ENCODE measurements at places on chromosomes 7 and 10.

GRCh38 chr10:70811881-70812280, 3.9 kb upstream of the SGPL1 start:
- DNase-seq = no peak

DNA sequence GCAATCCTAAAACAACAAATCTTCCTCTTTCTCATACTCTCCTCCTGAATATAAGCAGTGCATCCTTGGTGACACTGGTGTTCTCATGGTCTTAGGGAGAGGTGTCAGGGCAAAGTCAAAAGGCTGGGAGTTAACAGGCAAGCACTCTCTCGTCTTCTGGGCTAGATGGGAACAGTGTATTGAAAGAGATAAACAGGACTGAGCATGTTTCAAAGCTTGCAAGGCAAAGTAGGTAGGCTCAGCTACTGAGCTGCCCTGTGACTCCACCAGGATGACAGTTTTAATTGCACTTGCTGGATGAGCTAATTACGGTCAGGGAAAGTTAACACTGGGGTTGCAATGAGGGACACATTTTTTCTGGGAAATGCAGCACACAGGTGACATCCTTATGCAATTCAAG, 554.9 kb upstream of the NRP1 start:
- DNase-seq = no peak

DNA sequence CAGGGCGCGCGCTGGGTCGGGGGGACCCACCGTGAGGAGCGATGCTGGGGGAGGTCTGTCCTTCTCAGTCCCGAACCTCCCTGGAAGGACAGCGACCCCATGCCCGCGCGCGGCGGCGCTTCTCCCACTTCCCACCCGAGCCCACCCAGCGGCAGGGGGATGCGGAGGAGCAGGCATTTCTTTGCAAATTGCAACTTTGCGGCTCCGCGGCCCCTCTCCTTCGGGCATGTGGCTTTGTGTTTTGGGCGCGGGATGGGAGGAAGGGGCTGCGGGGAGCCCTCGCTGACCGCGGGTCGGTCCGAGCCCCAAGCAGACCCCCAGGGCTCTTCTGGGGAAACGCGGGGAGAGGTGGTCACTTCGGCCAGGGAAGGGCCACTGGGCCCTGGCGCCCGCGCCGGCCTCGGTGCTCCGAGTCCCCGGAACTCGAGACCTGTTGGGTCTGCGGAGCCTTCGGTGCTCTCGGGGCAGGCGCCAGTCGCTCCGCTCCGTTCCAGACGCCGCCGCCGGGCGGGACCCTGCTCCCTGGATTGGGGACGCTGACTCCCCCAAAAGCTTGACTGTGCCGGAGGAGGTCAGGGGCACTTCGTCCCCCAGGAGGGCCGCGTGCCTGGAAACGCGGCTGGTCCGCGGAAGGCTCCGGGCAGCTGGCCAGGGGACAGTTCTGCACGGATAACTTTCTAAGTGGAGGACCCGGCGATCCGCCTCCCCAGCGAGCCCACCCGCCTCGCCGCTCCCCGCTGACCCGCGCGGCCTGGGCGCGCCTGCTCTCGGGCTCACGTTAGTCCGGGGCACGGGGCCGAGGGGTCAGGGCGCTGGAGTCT, 164.2 kb upstream of the DPP6 start:
- DNase-seq = no peak

DNA sequence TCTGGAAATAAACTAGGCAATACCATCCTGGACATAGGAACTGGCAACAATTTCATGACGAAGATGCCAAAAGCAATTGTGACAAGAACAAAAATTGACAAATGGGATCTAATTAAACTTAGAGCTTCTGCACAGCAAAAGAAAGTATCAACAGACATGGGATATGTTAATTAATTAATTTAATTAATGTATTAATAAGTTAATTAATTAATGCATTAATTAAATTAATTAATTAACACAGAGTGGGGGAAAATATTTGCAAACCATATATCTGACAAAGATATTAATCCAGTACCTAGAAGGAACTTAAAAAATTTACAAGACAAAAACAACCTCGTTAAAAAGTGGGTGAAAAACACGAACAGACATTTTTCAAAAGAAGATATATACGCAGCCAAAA, 83.6 kb downstream of the GCC1 start:
- no peak for DNase-seq

DNA sequence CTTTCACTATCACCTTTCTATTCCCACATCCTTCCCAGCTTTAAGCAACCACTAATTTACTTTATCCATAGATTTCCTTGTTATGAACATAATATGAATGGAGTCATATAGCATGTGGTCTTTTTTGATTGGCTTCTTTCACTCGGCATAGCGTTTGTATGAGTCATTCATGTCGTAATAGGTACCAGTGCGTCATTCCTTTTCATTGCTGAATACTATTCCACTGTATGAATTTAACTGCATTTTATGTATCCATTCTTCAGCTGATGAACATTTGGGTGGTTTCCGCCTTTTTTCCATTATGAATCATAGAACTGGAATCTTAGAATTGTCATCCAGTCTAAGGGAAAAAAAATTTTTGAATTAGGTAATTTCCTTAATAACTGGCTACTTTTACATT, 411.3 kb upstream of the AUTS2 start:
- no peak for DNase-seq

DNA sequence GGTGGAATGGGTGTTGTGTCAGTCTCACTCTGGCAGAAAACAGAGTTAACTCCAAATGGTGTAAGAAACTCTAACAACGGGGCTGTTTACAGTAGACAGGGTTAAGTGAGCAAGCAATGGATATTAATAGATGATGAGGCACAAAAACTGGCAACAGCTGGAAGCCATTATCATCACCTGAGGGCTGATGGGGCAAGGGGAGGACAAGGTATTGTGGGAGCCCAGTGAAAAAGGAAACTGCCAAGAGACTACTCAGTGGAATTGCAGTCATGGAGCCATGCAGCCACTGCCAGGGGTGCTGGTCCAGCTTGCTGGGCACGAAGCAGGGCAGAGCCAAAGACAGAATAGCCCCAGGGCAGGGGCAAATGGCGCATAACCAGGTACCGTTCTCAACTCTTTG, 260.7 kb downstream of the BICC1 start:
- DNase-seq = no peak

DNA sequence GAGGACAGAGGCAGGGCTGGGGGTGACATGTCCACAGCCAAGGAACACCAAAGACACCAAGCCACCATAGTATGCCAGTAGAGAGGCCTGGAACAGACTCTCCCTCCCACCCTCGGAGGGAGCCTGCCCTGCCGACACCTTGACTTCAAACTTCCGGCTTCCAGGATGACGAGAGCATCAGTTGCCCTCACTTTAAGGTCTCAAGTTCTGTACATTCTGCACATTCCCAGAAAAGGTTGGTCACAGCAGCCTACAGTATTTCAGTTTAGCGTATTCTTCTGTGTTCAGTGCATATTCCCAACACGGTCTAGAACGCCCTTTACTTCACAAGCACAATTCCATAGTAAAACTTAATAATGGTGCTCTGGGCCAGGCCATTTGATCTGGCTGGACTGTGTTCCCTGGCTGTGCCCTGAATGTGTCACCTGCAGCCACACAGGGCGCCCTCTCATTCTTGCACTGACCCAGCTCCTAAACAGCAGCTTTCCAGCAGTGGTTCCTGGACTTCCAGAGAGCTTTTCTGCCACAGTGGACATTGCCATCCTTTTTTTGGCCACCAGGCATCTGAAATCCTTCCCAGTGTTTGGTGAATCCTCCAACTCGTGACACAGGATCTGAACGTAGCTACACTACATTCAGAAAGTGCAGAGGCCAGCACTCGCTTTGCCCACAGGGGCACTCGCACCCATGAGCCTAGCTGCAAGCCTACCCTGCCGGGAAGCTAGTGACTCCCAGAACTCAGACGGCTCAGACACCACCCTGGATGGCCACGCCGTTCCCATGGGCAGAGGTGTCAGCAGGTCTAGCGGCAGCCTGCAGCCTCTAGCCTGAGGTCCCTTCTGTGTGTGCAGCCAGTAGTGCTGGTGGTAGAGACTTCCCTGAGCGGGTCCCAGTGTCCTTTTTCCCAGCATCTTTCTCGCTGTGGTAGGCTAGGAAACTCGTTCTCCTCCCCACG, 36.4 kb upstream of the INSIG1 start:
- DNase-seq = no peak

DNA sequence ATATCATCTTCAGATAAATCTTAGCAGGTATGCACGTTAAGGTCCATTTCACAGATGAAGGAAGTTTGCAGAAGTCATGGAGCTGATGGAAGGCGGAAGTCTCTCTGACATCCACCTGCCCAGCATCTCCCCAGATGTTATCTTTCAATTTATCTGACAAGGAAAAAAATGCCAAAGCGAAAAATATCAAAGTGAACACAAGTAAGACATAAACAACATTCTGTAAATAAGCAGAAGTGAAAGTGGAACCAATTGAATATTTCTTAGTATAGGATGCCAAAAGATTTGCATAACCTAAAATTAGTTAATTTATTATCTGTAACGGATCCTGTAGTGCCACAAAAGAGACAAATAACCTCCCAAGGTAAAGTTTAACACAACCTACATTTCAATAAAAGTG, 73.6 kb upstream of the NEBL start:
- no peak for DNase-seq

- DNase-seq = no peak
These were observed 15.0 kb upstream of the GFRA1 start for GRCh38 chr10:116287906-116288501.

DNA sequence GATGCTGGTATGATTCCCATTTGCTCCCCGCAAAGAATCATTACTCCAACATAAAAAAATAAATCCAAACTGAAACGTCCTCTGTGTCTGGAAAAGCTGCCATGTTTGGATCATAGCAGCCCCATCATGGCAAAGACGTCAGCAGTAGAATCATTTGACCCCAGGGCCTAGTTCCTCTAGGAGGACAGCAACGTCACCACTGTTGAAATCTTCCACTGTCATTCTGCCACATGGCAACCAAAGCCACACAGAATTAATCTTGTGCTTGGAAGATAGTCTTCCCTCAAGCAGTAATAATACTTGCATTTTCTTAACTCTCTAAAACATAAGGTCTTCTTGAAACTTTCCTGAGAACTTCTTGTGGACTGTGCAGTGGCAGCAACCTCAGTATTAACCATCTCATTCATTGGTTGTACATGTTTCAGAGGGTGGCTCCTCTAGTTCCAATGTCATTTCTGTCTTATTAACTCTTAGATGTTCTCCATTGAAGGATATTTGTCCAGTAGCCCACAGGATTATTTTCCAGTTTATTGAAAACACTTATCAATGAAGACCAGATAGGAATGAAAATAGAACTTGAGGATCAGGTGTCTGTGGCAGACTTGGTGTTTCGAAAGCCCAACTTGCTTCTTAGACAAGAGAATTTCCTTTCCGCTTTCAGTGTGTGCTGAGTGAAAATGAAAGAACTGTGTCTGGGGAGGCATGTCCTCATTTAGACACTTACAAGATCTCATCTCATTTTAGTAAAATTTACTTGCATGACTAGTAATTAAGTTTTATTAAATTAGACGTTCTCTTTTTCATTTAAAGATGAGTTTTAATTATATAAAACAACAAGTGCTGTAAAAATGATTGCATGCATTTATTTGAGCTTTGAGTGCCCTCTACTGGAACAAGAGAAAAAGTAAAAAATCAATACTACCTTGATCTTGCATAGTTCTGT, 28.9 kb upstream of the INHBA start:
- no peak for DNase-seq

- no peak for DNase-seq
These were observed 20.7 kb upstream of the PRF1 start for GRCh38 chr10:70622981-70623844.

DNA sequence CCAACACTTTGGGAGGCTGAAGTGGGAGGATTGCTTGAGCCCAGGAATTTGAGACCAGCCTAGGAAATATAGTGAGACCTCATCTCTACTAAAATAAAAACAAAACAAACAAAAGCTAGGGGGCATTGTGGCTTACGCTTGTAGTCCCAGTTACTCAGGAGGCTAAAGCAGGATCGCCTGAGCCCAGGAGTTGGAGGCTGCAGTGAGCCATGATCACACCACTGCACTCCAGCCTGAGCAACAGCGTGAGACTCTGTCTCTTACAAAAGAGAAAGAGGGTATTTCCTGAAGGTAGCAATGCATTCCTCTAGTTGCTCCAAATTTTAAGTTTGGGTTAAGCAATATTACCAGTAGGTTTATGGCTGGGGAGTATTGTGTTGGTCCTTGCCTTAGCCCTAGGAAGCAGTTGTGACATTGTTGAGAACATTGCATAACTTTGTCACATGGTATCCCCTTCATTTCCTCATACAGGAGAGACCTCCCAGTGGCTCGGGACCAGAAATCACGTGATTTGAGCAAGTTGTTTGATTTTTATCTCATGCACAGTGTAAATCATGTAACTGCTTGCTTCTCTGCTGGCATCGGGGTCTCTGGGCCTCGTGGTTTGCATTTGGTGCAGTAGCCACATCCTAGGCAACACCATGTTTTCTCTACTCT, 23.3 kb upstream of the SMARCD3 start:
- DNase-seq = no peak

DNA sequence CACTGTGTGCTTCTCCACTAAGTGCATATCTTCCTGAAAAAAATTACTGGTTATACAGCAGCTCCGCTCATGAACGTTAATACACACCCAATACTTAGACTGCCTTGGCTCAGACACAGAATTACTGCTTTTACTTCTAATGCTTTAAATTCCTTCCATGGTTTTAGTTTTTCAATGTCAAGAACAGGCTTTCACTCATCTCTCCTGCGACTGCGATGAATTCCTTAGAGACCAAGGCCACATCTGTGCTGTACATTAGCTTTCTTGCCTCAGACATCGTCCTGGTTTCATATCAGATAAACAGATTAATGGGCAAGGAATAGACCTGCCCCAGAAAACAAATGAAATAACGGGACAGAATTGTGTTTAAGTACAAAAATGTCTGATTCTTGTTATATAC, 120.2 kb downstream of the CYP26A1 start:
- no peak for DNase-seq

- DNase-seq = no peak
These were observed 3.8 kb downstream of the ABCA13 start for GRCh38 chr7:48175019-48175418.

GRCh38 chr10:31399631-31400030, 80.6 kb downstream of the ZEB1 start:
- no peak for DNase-seq

- no peak for DNase-seq
These were observed at the start of gene PRR15 for GRCh38 chr7:29563590-29564495. PRR15 (plus strand) TSS chr7:29563835; CDS start chr7:29566330, 2,495 bp downstream.
